Thymus (tissue), 14 donors: ENCODE measurements at places on chromosomes 7 and 10. TPM values are rescaled to one million over a fixed set of nuclear protein-coding genes. Genes with fewer than 3 reads are reported as not detected.

TLX1 gene
- 0.05 TPM for total RNA-seq

FAM13C gene
- 3.9 TPM for total RNA-seq

CADPS2 gene
- total RNA-seq: 7.4 TPM

- no peak for DNase-seq
Measured at GRCh38 chr7:142799437-142799835, 28.7 kb downstream of the PRSS2 start.
